ENCODE measurements at places on chromosomes 2 and 18.

GRCh38 chr2:55970500-55970899, 46.9 kb upstream of the EFEMP1 start:
- DNase-seq = no peak

DNA sequence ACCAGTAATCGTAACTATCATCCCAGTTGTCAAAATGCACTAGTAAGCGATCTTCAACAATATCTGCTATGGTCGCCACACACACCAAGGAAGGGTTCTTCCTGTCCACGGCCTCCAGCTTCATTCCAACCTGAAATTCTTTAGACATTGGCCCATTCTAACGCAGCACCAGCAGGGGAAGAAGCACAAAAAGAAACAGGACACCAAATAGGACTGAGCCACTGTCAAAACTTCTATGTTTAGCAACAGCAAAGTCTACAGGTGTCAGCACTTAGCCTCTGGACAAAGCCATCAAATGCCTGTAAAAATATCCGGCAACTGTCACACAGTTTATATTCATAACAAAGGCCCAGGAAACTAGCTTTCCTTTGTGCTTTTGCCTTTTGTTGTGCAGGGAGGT, 175.0 kb downstream of the L3MBTL4 start:
- DNase-seq = no peak

GRCh38 chr2:79936715-79937114, 367.8 kb downstream of the LRRTM1 start:
- no peak for DNase-seq

- DNase-seq = no peak
Observed at GRCh38 chr2:26840937-26841610, 6.9 kb upstream of the DPYSL5 start.

- DNase-seq = no peak
Observed at GRCh38 chr18:77165503-77166188, 33.1 kb upstream of the MBP start.
